ENCODE measurements at places on chromosomes 11 and 22. TPM values are rescaled to one million over a fixed set of nuclear protein-coding genes. Genes with fewer than 3 reads are reported as not detected.

The SSTR3 gene
- polyA plus RNA-seq = 0.75 TPM

The RTN4R gene
- 3.4 TPM for polyA plus RNA-seq

The PLEKHB1 gene
- 9.0 TPM for polyA plus RNA-seq

The SCGB1C1 gene
- polyA plus RNA-seq = 1.1 TPM

The KCNJ5 gene
- 3.6 TPM for polyA plus RNA-seq

The UBQLN3 gene
- polyA plus RNA-seq = not detected

The KCNE3 gene
- polyA plus RNA-seq = 26.1 TPM

The ANKK1 gene
- polyA plus RNA-seq = 0.60 TPM

The HTR3A gene
- not detected for polyA plus RNA-seq

The B3GAT1 gene
- 4.8 TPM for polyA plus RNA-seq

The MOGAT2 gene
- 1.1 TPM for polyA plus RNA-seq

The PAMR1 gene
- polyA plus RNA-seq = 4.3 TPM

The LDLRAD3 gene
- 24.6 TPM for polyA plus RNA-seq

The GLYAT gene
- polyA plus RNA-seq = 151 TPM

The GVQW3 gene
- polyA plus RNA-seq = 20.2 TPM

The MRGPRX1 gene
- not detected for polyA plus RNA-seq

The CRYBA4 gene
- not detected for polyA plus RNA-seq

The XKR3 gene
- not detected for polyA plus RNA-seq

The SPDYC gene
- not detected for polyA plus RNA-seq
